Stimulated activated CD8-positive, alpha-beta memory T cell treated with anti-CD3 and anti-CD28 coated beads, Interleukin-12 subunit alpha, Interleukin-12 subunit beta, amount 100 ng/mL, for 4 hours (primary cell): ENCODE measurements at places on chromosomes 3 and 15.

DNA sequence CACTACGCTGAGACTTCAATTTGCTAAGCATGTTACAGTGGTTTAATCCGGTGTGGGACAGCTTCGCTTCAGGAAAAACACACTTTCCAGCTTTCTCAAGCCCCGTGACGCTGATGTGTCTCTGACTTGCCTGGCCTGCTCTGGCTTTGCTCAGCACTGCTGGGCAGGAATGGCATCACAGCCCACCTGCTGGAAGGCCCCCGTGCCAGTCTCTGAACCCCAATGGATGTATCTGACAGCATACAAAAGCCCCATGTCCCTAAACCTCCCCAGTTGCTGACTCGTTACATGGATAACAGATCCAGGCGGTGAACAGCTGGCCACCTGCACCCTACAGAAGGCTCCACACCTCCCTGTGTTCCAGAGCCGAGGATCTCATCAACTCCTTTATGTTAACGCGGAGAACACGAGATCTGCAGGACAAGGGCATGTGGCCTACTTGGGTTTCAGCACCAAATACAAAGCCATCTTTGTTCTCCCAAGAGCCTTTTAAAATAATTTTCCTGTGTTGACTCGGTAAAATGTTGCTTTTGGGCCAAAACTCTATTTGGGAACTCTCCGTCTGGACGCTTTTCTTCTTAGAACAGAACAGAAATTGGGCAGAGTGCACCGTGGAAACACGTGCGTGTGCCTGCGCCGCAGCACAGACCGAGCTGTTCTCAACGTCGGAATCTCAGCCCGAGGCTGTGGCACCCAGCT, 61.4 kb downstream of the ATP10A start:
- DNase-seq = no peak

DNA sequence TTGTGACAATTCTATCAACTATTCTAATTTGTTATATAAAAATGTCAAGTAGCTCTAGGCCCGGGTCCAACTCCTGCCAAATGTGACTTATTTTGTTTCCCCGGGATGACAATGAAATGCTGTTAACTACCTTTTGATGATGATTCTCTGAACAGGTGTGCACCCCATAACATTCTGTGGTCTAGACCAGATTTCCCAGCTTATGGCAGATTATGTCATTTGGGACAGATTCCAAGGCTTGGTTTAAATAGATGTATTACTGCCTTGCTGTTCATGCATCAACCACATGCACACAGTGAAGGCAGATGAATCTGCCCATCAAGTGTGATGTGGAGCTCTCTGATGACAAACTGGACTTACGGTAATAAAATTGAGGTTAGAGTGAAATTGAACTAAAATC, 150.5 kb downstream of the MECOM start:
- no peak for DNase-seq

DNA sequence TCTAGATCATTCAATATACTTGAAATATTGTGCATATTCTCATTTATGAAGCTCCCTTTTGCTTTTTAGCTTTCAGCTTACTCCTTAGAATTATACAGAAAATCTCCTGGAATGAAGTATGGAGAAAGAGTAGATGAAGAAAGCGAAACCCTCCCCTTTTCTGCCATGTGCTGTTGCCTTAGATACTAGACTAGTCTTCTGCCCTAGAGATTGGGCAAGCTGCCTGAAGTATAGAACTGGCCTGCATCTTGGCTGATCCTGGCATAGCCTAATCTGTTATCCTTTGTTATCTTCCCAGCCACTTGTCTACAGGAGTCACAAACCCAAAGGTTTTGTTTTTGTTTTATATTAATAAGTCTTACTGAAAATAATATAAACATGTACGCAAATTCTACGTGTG, 138.8 kb downstream of the RBPMS2 start:
- DNase-seq = no peak

DNA sequence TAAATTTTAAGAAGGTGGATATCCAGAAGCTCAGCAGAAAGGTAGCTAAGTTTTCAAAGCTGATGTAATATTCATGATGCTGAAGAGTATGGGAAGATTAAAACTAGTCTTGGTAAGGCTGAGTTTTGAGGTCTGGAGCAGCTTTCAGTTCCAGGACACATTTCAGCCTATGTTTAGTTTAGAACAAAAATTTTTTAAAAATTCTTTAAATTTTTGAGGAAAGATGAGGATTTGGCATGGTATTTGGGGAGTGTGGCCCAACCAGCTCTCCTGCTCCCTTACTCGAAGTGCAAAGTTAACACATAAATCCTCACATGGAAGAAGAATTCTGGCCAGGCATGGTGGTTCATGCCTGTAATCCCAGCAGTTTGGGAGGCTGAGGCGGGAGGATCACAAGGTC, 1039.1 kb downstream of the NAALADL2 start:
- DNase-seq = no peak

GRCh38 chr15:85490856-85491255, 110.5 kb downstream of the AKAP13 start:
- DNase-seq = no peak

- DNase-seq = no peak
Measured at GRCh38 chr15:85620690-85621049, 174.1 kb downstream of the KLHL25 start.

DNA sequence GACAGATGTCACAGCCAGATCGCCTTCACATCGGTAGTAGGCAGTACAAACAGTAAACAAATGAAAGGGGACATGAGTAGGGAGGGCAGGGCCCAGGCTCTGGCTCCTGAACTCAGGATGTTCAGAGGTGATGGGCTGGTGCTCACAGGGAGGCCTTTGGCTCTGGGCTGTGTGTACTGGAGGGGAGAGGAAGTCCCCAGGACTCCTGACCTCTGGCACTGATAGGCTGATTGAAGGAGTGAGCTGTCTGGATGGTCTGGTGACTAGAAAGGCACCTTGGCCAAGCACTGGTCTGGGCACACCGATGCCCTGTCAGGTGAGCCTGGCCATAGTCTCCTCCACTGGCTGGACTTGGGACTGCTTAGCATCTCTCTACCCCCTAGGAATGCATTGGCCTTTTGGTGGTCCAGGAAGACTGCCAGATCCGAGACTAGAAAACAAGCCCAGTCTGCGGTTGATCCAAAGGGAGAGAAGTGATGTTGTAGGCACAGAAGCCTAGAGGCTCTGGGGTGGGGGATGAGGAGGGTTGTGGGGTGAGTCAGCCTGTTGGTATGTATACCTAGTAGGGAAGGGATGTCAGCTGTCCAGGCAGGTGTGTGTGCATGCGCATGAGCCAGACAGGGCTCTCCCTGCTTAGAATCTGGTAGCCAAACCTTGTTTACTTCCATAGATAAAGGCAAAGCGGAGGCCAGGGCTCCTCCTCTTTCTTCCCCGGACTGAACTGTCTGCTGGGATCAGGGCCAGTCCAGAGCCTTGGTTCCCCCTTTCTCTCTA, 1.9 kb downstream of the SPINT1 start:
- no peak for DNase-seq

DNA sequence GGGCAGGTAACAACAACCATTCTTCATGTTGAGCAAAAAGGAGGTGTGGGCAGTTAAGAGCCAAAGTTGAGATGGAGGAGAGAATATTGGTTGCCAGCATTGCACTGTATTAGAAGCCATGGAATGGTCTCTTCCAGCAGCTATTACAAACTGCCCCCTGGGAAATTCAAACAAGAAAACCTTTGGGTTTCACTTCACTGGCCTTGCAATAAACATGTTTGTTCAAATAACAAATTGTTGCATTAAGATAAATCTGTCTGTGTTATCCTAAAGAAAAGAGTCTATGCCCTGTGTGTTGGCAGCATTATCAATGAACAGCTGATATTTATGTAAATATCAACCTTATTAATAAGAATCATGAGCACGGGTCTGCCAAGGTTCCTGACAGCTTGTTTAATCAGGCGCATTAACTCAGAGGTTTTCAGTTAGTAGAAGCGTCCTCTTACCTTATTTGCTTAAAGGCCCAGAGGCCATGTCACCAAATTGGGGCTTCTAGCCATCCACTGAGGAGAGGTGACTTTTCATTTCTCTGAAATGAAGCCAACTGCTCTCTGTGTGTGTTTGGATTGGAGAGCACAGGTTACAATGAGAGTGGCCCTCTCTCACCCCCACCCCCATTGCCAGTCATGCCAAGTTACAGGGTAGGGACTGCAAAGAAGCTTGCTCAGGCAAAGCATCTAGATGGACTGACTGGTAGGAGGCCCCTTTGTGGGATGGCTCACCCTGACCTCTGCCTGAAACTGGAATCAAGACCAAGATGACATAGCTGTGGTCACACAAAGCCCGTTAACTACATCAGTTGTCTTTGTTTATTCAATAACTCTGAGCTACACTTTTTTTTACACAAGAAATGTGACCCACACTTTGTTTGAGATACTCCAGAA, 10.5 kb downstream of the FILIP1L start:
- DNase-seq = no peak

- DNase-seq = no peak
Measured at GRCh38 chr3:46695177-46695961, 1.9 kb upstream of the ALS2CL start.

DNA sequence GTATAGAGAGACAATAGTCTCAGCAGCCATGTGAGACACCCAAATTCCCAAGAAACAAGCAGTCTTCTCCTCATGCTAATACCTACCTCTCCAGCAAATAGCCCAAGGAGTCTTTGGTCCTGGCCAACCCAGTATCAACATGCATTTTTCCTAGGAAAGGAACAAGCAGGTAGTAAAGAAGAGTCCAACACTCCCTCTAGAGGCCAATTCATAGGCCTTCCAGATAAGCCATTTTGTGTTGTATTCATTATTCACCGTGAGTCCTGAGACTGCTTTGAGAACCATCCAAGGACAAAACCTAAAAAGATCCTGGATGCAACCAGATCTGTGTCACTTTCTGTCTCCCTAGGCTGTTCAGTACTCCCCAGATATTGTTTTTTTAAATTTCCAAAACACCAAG, 63.6 kb upstream of the SNTN start:
- no peak for DNase-seq

DNA sequence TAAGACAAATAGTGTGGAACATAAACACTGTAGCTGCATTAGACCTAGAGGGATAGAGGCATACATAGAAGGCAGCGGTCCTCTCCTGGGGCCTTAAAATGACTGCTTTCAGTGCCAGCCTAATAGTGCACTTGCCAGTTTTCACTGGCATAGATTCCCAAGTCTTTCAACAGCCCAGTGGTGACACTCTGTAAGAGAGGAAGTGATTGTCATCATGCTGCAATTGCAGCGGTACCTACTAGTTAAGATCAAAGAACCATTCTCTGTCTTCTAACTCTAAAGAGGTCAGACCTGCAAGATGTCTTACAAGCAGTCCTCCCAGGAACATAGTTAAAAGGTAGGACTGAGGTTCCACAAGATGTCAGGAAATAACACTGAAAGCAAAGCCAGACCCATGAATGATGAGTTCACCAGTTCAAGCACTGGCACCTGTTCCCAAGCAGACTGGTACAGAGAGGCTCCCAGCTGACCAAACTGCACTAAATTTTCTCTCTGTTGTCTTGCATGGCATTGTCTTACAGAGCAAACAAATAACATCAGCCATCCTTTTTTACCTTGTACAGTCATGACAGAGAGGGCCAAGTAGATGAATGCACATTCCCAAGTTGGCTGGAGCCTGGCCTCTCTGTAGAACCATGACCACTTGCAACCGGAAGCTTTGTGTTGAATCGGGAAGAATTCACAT, 100.5 kb upstream of the SKOR1 start:
- no peak for DNase-seq

GRCh38 chr3:85254738-85255137, 295.9 kb downstream of the CADM2 start:
- no peak for DNase-seq

- no peak for DNase-seq
Measured at GRCh38 chr3:8574040-8574669, 70.4 kb downstream of the SSUH2 start.

DNA sequence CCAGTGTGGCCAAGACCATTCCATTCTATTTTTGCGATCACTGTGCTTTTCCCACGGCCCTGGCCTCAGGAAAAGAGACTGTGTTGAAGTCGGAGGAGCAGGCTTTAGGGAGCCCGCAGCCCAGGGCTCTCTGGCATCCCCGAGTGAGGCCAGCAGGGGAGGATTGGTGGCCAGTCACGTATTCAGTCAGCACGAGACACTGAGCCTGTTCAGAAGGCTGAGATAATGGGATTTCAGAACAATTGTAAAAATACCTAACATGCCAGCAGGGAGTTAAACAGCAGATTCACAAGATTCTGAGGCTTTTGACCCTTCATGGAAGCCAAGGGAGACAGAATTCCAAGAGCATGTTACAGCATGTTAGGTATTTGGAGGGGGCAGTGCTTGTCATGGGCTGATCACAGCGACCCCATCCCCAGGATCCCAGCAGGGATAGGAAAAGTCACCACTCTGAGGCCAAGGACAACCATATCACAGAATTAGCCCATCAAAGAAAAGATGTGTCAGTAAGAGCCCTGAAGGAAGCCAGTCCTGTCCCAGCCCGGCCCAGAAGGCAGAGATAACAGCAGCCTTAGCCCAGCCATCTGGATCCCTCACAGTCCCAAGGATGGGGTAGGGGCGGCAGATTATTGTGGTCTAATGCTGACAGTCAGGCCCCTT, 40.6 kb downstream of the AMOTL2 start:
- DNase-seq = no peak

- no peak for DNase-seq
Measured at GRCh38 chr3:46734773-46735172, 17.1 kb upstream of the PRSS50 start.

GRCh38 chr3:177594096-177594495, 396.8 kb upstream of the TBL1XR1 start:
- DNase-seq = no peak

GRCh38 chr3:180294282-180295027, 257.7 kb upstream of the PEX5L start:
- DNase-seq = no peak

DNA sequence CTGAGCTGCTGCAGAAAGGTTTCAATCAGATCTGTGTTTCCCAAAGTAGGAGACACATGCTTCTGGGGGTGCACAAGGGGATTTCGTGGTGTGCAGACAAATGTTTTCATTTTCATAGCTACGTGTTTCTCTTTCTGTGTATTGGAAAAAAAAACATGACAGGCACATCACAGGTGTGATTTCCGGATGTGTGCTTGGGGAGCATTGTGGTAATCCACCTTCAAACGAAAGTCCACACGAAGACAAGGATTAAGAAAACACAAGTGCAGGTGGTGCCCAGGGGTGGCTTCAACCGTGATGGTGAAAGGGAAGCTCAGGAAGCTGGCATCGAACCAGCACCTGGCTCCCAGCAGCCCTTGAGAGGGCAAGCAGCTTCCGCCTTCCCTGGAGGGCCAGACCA, 164.6 kb upstream of the LINGO1 start:
- no peak for DNase-seq

GRCh38 chr3:25097023-25097422, 331.0 kb upstream of the RARB start:
- no peak for DNase-seq

GRCh38 chr3:76362643-76363042, 577.3 kb upstream of the ZNF717 start:
- no peak for DNase-seq

DNA sequence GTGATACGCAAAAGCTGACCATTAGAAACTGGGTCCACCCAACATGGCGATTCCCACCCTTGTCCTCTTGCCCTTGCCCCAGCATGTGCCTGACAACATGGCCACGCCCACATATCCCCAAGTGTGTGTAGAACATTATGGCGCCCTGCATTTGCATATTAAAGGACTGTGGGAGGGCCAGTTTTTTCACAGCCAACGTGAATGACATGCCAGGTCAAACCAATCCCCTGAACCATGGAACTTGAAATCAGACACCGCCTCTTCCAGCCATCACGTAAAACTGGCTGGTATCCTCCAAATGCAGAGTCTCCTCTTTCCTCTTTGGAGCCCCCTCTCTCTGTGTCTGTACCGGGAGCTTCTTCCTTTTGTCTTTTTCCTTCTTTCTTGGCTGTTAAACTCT, 156.7 kb upstream of the EPHA6 start:
- DNase-seq = no peak

- no peak for DNase-seq
Measured at GRCh38 chr3:37591116-37591781, 270.4 kb upstream of the CTDSPL start.
